ENCODE measurements at places on chromosomes 5 and 9.

GRCh38 chr5:120141076-120141475 is 323.0 kb upstream of the PRR16 start:
- DNase-seq: no peak

DNA sequence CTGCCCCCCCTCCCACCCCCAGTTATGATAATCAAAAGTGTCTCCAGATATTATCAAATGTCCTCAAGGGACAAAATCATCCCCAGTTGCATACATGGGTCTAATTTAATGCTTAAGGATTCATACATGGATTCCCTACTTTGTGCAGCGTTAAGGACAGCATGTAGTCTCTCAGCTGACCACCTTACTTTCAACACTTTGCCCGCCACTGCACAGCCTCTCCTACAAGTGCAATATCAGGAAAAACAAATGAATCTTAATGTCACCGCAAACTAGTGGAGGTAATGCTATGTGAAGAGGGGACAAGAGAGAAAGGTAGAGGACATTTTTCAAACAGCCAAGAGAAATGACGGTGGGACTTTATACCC is 78.6 kb downstream of the TLE1 start:
- no peak for DNase-seq

- no peak for DNase-seq
Measured at GRCh38 chr5:107950776-107951175, 280.0 kb upstream of the EFNA5 start.

- DNase-seq: no peak
Measured at GRCh38 chr5:95107138-95107537, 177.8 kb downstream of the MCTP1 start.

GRCh38 chr9:25226901-25227686 is 451.1 kb downstream of the TUSC1 start:
- no peak for DNase-seq

GRCh38 chr5:1974501-1975405 is 92.0 kb upstream of the IRX4 start:
- no peak for DNase-seq

- no peak for DNase-seq
Measured at GRCh38 chr5:146018514-146019375, 82.4 kb downstream of the SH3RF2 start.

GRCh38 chr5:73318308-73318719 is 130.3 kb downstream of the FOXD1 start:
- no peak for DNase-seq

Data from kidney glomerular epithelial cell (primary cell).